ENCODE measurements at places on chromosomes 5 and 9. TPM values are rescaled to one million over a fixed set of nuclear protein-coding genes. Genes with fewer than 3 reads are reported as not detected.

Gene SMIM33
- total RNA-seq: not detected

Gene IARS1
- total RNA-seq: 130 TPM

Gene TPPP
- total RNA-seq: 0.07 TPM

Gene PKD2L2
- not detected for total RNA-seq

Gene NELFB
- 70.2 TPM for total RNA-seq
